ENCODE measurements at places on chromosomes 1 and 21.

GRCh38 chr1:209937996-209938959 lies at the start of gene SYT14:
TSS of gene SYT14 (plus strand) at chr1:209938217. CDS start at chr1:209938265, 48 bp downstream.
- DNase-seq: no peak

DNA sequence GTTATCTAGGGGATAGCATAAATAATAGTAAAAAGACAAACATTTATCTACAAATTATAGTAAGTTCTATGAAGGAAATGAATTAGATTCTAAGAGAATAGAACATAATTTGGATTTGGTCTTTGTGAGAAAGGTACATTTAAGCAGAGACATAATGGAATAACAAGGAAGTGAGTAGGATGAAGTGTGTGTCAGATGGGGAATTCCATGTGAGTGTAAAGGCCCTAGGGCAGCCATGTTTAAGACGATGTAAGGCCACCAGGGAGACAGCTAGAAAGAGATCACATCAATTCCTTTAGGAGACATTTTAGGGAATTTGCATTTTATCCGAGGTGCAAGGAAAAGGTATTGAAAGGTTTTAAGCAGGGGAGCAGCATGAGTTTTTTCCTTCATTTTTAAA lies 33.8 kb upstream of the ELAVL4 start:
- no peak for DNase-seq

DNA sequence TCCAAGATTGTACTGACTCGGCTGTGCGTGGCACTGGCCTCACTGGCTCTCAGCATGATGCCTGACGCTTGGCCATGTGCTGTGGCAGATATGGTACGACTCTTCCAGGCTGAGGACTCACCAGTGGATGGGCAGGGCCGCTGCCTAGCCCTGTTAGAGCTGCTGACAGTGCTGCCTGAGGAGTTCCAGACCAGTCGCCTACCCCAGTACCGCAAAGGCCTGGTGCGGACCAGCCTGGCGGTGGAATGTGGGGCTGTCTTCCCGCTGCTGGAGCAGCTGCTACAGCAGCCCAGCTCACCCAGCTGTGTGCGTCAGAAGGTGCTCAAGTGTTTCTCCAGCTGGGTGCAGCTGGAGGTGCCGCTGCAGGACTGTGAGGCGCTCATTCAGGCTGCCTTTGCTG lies 2.9 kb downstream of the IPO13 start:
- DNase-seq: no peak

- no peak for DNase-seq
Measured at GRCh38 chr1:212211371-212211770, 73.8 kb upstream of the PPP2R5A start.

DNA sequence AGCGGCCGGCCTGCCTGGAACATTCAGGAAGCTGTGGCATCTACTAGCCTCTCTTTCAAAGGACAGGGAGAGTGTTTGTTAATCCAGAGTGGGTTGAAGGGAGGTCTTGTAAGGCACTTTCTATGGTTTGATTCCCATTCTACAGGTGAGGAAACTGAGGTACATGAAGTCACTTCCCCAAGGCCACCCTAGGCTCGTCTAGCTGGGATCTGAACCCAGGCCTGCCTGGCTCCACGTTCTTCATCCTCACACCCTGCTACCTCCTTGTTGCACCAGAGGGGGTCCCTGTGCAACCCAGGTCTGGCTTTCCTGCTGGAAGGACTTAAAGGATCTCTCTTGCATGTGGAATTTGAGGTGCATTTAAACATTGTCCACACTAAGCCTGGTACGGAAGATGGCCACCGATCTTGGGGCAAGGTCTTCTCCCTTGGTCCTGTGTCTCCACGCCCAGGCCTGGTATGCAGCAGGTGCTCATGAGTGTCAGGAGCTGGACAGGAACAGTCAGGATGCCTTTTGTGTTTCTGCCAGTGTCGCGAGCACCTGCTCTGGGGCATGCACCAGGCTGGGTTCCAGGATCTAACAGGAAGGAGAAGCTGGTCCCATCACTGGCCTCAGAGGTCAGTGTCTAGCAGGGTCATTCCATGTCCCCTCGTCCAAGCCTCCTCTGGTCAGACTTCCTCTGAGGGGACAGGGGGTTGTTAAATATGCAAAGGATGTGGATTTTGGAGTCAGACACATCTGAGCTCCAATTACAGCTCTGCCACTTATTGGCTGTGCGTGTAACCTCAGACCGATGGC lies 103.2 kb upstream of the RUNX3 start:
- no peak for DNase-seq

DNA sequence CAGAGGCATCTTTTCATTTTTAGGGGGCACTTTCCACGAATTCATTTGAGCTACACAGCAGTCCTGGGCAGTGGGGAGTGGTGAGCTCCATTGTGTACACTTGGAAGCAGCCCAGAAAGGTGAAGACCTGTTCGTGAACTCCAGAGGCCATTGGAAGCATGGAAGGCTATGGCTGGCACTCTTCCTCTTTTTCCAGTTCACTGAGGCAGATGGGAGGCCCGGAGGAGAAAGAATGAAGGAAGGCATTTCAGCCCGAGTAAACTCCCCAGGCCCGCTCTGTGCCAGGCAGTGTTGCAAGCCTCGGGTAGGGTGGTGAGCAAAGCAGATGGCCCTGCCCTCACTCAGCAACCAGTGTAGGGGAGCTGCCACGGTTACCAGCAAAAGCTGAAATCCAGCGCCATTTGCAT lies 673 bp upstream of the DHCR24 start:
- DNase-seq: no peak

DNA sequence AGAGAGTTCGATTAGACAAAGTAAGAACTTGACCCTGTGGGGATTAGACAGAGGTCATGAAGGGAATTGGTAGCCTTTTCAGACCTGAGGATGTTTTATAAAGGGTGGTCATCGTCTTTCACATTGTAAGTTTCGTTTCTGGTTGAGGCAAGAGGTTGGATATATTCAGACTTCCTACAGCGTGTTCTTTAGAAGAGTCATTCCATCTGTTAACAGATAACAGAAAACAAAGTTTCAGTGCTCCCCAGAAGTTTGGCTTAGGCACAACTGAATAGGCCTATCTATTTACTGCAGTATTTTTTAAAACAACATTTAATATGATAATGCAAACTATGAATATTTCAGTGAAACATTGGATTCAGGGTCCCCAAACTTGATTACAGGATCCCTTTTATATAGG lies 17.1 kb upstream of the IVNS1ABP start:
- DNase-seq: no peak

- DNase-seq: no peak
Measured at GRCh38 chr1:168285521-168285790, 4.8 kb downstream of the TBX19 start.

GRCh38 chr21:42550817-42551216 lies 37.2 kb downstream of the SLC37A1 start:
- no peak for DNase-seq

GRCh38 chr1:167409183-167409582 lies 109.1 kb downstream of the CD247 start:
- no peak for DNase-seq

GRCh38 chr1:212970085-212970484 lies 19.7 kb downstream of the VASH2 start:
- no peak for DNase-seq

DNA sequence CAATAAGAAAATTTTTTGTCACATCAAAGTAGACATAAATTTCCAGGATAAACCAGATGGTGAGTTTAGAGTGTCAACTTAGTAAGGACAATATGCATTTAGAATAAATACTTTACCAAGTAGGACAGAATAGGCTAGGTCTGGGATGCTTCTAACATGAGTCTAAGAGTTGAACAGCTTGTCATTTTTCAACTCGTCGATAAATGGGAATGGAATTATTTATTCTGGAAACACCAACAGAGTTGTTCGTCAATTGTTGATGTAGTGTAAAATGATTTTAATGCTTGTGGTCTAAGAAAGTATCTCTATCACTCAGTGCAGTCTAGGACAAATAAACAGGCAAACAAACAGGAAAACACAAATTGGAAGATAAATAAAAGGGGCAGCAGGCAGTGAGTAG lies 358.4 kb upstream of the ST6GALNAC5 start:
- DNase-seq: no peak

DNA sequence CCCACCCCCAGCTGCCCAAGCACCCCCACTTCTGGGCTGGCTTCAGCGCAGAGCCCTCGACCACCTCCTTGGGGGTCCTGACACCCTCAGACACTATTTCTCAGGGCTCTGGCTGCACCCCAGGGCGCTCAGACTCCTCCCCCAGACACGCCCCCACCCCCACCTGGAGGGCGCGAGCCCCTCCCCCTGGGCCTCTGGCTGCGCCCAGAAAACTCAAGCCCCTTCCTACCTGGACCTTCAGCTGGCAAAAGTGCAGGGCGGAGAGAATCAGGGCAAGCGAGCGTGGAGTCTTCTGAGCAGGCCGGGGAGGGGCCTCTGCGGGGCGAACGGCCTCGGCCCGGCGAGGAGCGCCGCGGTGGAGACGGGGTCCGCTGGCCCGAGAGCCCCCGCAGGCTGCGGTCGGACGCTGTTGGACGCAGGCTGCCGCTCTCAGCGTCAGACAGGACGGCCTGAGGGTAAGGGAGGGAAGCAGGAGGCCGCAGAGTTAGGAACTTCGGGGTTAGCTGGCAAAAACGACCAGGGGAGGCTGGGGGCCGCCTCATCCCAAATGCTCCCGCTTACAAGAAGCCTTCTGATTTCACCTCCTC lies 17.4 kb upstream of the NBPF1 start:
- no peak for DNase-seq

DNA sequence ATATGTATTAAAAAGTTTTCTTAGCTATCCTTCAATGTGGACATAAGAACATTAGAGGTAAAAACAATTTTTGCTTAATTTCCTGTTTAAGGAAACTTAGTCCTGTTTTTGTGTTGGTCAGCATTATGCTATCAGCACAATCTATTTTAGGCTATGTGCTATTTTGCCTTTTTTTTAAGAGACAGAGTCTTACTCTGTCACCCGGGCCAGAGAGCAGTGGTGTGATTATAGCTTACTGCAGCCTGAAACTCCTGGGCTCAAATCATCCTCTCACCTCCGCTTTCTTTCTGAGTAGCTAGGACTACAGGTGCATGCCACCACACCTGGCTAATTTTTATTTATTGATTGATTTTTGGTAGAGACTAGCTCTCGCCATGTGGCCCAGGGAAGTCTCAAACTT lies 199.1 kb upstream of the TMPRSS15 start:
- DNase-seq: no peak

GRCh38 chr1:115547696-115548095 lies 94.1 kb upstream of the VANGL1 start:
- DNase-seq: no peak

DNA sequence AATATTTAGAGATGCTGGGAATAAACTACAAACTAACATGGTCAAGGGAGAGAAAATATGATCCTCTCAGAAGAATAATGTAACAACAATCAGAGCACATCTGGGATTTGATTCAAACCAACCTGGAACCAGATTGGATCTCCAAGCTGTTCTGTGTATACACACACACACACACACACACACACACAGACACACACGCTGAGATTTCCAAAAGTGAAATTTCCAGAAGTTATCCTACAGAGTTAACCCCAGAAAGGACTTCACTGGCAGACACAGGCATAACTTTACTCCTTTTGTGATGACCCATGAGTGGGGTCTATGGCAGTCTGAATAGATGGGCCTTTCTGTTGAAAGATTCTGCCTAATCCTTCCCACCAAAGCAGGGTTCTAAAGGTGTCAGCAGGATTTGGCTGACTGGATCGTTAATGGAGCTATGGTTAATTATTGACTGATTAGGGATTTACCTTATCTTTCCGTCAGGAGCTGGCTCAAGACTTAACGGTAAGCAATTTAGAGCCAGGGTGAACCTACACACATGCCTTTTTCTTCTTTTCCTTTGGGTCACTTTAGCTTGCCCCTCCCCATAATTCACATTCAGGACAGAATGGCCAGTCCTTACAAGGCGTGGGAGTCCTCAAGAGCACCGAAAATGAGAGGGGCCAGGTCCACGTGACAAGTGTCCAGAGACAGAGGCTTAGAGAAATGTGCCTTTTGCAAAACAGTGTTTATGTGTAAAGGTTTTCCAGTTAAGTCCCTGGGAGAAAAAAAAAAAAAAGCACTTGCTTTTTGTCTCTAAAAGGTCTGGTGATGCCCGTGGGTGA lies 10.9 kb upstream of the PROX1 start:
- no peak for DNase-seq

DNA sequence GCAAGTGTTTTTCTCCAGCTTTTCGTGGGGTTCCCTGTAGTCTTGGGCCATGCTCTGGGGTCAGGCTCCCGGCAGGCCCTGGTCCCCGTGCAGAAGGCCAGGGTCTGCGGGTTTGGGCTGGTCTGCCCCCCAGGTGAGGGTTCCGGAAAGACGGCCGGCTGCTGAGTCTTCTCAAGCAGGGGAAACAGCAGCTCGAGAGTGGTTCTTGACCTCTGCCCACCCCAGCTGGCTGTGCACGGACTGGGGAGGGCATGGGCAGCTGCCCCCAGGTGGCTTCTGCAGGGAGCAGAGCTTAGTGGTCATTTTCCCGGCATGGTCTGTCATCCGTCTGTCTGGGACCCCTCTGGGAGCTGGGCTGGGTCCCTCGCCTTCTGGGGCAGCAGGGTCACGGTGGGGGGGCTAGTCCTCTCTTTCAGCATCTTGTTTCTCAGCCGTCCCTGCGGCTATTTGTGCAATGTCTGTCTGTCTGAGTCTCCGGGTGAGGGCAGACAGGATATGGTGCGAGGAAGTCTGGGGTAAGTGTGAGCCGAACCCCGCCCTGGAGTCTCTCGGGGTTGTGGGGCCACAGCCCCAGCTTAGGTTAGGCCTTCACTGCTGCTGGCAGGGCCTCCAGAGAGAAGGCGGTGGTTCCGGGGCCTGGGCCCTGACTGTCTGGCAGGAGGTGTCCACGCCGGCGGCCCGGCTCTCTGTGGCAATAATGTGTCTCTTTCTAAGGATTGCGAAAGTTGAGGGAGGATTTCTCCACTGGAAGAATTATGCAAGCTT lies 6.1 kb downstream of the SKI start:
- DNase-seq: peak; percentile 38
